GM03348 (cell line): ENCODE measurements at places on chromosomes 11 and 22.

- no peak for DNase-seq
Measured at GRCh38 chr11:94857337-94857736, 89.2 kb downstream of the AMOTL1 start.

DNA sequence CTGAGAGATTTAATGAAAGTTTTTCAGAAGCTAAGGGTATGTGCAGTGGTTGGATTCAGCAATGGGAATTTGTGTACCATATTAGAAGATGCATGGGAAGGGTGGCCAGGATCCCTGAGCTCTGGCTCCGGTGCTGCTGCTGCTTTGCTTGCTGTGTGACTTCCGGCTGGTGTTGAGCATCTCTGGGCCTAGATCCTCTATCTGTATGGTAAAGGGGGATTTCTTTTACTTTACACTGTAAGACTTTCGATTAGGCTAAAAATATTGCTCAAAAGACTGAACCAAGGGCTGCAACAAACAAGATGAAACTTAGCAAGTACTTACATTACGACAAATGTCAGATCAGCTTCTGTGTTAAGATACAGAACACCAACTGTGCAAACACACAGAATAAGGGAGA, 39.1 kb downstream of the XRRA1 start:
- no peak for DNase-seq

- DNase-seq: no peak
Measured at GRCh38 chr11:7495882-7496551, 10.7 kb downstream of the OLFML1 start.

- no peak for DNase-seq
Measured at GRCh38 chr11:66360406-66361073, 11.0 kb downstream of the SLC29A2 start.

GRCh38 chr11:69696749-69697468, 6.9 kb downstream of the FGF19 start:
- no peak for DNase-seq

- no peak for DNase-seq
Measured at GRCh38 chr11:60931917-60932316, 7.7 kb downstream of the TMEM132A start.

DNA sequence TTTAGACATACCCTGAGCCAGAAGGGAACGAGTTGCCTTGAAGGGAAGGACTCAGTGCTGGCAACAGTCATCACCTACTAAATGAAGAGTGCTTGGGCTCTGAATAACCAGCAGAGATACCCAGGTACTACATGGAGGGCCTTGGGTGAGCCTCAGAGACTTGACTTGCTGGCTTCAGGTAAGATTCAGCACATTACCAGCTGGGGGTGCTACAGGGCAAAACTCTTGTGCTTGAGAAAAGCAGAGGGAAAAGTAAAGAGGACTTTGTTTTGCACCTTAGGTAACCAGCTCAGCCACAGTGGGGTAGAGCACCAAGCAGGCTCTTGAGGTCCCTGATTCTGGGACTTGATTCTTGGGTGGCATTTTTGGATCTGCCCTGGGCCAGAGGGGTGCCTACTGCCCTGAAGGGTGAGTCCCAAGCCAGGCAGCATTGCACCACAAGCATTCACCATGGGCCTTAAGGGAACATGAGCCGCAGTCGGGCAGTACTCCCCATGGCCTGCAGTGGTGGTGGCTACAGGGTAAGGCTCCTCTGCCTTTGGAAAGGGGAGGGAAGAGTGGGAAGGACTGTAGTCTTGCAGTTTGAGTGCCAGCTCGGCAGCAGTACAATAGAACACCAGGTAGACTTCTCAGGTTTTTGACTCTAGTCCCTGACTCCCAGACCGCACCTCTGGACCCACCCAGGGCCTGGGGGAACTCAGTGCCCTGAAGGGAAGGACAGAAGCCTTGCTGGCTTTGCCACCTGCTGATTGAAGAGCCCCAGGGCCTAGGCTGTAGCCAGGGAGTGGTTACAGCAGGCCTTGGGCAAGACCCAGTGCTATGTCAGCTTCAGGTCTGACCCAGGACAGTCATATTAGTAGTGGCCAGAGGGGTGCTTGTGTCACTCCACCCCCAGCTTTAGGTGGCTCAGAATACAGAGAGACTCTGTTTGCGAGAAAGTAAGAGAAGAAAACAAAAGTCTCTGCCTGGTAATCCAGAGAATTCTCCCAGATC, 22.7 kb upstream of the PLEKHA7 start:
- DNase-seq: no peak

GRCh38 chr11:107042748-107043147, 24.5 kb upstream of the GUCY1A2 start:
- no peak for DNase-seq

DNA sequence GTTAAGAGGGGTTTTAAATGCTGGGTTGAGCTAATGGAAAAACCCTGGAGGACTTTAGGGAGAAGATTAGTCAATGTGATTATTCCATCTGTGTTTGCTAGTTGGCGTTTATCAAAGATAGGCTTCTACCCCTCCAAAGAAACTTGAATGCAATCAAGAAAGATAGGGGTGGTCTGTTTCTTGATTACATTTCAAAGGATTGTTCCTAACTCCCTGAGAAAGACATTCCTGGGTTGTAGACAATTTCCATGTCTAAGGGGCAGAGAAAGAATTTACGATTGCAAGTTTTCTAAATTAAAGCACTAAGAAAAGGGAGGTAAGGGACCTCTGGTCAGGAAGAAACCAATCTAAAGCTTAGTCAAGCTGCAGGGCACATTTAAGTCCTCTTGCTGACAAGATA, 2268.7 kb downstream of the LRRC4C start:
- no peak for DNase-seq

DNA sequence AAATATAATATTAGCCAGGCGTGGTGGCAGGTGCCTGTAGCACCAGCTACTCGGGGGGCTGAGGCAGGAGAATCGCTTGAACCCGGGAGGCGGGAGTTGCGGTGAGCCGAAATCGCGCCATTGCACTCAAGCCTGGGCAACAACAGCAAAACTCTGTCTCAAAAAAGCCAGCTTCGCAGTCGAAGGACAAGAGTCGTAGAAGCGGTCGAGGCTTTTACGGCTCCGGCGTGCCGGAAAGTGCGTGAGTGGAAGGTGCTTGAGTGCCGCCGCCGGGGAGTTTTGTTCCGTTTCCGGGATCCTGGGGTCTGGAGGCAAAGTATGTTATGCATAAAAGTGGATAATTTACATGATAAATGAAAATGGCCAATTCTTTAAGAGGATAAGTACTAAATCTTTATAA, 43.6 kb downstream of the SYN3 start:
- DNase-seq: no peak

- DNase-seq: no peak
Measured at GRCh38 chr22:44364751-44365130, 52.0 kb upstream of the SHISAL1 start.

- no peak for DNase-seq
Measured at GRCh38 chr22:25883482-25884033, 141.6 kb downstream of the MYO18B start.

GRCh38 chr11:105609341-105609781, 512 bp upstream of the GRIA4 start:
- no peak for DNase-seq

DNA sequence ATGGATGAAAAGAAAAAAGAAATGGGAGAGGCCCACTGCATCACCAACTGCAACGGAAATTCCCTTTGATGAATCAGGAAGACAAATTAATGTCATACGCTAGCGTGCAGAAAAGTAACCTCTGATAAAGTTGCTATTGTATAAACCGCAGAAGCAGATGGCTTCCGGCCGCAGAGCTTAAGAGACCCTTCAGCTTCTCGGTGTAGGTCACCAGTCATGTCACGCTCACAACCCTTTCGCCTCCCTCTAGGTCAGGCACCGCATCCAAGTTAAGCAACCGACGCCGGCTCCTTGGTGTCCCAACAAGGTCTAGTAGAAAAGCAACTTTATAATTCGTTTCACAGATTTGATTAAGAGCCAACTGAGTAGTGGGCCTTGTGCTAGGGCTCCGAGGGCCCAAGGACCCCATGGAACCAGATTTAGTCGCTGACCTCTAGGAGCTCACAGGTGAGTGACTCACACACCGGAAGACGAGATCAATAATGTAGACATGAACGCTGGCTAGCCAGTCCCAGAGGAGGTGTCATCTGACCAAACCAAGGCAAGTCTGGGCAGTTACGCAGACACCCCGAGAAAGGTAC, 1.2 kb upstream of the ZFP91 start:
- peak; percentile 23 for DNase-seq

GRCh38 chr11:19160847-19161246, 40.9 kb downstream of the CSRP3 start:
- DNase-seq: no peak

GRCh38 chr11:122671400-122671891, 15.9 kb downstream of the UBASH3B start:
- no peak for DNase-seq

- peak; percentile 81 for DNase-seq
Measured at GRCh38 chr11:130772266-130773227, 143.7 kb downstream of the SNX19 start.

DNA sequence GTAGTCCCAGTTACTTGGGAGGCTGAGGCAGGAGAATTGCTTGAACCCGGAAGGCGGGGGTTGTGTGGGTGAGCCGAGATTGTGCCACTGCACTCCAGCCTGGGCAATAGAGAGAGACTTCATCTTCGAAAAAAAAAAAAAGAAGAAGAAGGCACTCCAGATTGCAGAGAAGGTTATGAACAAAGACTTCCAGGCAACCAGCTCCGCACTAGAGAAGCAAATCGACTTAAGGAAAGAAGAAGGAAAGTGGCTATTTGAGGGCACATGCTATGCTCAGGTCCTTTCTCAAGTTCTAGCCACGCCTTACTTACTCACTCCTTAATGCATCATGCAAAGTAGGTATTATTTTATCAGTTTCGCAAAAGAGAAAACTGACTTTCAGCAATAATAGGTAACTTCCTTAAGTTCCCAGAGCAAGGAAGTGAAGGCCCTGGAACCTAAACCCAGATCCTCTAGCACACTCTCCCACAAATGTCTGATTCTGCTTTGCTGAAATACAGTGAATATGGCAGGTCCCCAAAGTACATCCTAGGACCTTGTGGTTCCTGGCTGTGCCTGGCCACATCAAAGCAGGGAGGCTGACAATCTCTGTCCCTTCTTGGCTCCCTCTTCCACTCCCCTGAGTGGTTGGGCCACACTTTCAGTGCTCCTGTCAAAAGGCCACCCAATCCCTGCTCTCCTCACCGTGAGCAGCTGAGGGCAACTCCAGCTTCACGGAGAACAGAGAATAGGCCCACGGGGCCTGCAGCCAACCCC, 14.2 kb downstream of the CD3E start:
- no peak for DNase-seq

GRCh38 chr11:48087974-48088681, 107.8 kb downstream of the PTPRJ start:
- DNase-seq: no peak

DNA sequence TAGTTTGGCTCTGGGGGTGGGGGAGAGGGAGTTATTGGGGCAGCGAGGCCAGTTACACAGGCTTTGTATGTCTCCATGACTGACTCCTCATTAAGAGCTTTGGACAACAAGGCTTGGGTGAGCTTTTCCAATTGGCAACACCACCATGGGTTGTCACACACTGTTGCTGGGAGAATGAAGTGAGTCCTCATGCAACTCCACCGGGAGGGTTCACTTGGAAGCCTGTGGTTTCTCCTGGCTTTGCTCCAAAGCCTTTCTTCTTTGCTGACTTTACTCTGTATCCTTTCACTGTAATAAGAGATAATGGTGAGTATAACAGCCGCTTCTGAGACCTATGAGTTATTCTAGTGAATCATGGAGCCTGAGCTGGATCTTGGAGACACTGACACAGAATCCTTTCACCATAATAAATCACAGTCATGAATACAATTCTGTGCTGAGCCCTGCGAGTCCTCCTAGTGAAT, 24.9 kb downstream of the EIF3F start:
- peak; percentile 60 for DNase-seq

DNA sequence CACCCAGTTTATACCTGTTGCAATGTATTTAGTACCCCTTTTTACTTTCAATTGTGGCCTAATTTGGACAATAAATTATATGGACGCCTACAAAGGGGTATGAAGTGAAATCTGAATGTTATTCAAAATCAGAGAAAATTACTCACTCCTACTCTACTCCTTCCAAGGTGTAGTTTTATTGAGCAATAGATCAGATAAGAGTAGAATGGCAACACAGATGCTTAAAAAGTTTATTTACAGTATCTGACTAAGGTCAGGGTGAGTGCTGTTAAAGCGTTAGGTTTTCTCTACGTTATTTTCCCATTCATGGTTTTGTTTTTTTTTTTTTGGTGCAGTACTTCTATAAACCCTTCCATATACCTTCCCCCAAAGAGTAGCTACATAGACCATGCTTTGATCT, 805.6 kb downstream of the KCNA4 start:
- no peak for DNase-seq

DNA sequence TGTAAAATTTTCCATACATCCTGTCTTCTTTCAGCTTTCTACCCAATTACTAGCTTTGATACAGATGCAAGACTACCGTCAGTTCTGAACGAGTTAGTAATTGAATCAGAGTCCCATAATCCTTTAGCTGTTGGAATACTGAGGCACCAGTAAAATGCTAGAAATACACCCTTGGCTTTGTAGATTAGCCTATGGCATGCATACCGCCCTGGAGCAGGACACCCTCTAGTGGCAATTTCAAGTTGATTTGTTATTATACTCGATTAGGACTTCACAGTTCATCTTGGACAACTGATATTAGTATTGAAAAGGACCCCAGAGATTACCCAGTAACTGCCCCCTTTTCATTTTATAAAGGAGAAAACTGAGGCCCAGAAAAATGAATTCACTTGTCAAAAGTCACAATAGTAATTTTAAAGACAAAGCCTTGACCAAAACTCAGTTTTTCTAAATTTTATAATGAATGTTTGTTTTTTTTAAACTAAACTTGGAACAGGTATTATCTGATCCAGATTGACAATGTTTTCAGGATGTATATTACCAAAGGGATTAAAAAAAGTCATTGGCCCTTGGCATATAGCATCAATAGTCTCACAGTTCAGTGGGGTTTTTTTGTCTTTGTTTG, 72.6 kb downstream of the HIPK3 start:
- peak; percentile 60 for DNase-seq

GRCh38 chr11:109838026-109838425, 255.2 kb upstream of the ZC3H12C start:
- DNase-seq: no peak

DNA sequence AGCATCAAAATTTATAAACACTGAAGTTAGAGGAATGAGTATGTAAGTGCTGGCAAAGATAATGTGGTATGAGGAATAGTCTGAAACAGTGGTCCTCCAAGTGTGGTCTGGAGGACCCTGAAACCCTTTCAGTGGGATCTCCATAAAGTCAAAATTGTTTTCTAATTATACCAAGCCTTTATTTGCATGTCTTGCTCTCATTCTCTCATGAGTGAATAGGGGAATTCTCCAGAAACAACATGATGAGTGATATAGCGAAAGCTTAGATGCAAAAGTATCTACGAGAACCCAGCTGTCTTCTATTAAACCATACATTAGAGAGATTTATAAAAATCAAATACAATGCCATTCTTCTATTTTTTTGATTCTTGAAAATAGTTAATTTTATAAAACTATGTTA, 145.0 kb upstream of the RAG2 start:
- DNase-seq: no peak
